ENCODE measurements at places on chromosomes 6 and 20. TPM values are rescaled to one million over a fixed set of nuclear protein-coding genes. Genes with fewer than 3 reads are reported as not detected.

Gene NRSN1
- not detected for total RNA-seq

Gene GHRH
- not detected for total RNA-seq

Gene PHACTR1
- 4.6 TPM for total RNA-seq

Gene SYCP2
- 30.1 TPM for total RNA-seq

Gene FOXC1
- 3.7 TPM for total RNA-seq

Gene C20orf96
- total RNA-seq = 6.1 TPM

Gene CST9
- total RNA-seq = not detected

Gene PKHD1
- 0.66 TPM for total RNA-seq

Gene OSER1
- 59.6 TPM for total RNA-seq

Gene PEDS1
- total RNA-seq = 18.0 TPM

Gene PACSIN1
- not detected for total RNA-seq

Gene PTCHD4
- total RNA-seq = 1.9 TPM

Gene PPP1R14C
- total RNA-seq = 5.6 TPM

Gene COL21A1
- total RNA-seq = 0.80 TPM

Measured in breast epithelium (tissue), 4 donors.